ENCODE measurements at places on chromosomes 16 and 17. TPM values are rescaled to one million over a fixed set of nuclear protein-coding genes. Genes with fewer than 3 reads are reported as not detected.

Gene CES3
- total RNA-seq = not detected

Gene PRSS33
- not detected for total RNA-seq

Gene PRR35
- not detected for total RNA-seq

Gene FBXO39
- total RNA-seq = not detected

Gene WFIKKN1
- not detected for total RNA-seq

Gene SLFN12
- total RNA-seq = 38.2 TPM

Gene C16orf96
- 0.05 TPM for total RNA-seq

Gene TSNAXIP1
- total RNA-seq = 0.20 TPM

Gene CHRNE
- total RNA-seq = 2.5 TPM

Gene HOXB9
- total RNA-seq = 10.6 TPM

Gene ABAT
- 0.53 TPM for total RNA-seq

Gene IGFALS
- not detected for total RNA-seq

Gene PITPNM3
- 0.39 TPM for total RNA-seq

Gene USP32
- total RNA-seq = 28.9 TPM

Gene TBC1D3E
- total RNA-seq = 0.89 TPM

Gene PABPN1L
- total RNA-seq = not detected

Gene C17orf50
- total RNA-seq = not detected
